ENCODE measurements at places on chromosomes 11 and 22.

GRCh38 chr22:41022470-41023298, 69.7 kb upstream of the EP300 start:
- DNase-seq: peak; percentile 82

DNA sequence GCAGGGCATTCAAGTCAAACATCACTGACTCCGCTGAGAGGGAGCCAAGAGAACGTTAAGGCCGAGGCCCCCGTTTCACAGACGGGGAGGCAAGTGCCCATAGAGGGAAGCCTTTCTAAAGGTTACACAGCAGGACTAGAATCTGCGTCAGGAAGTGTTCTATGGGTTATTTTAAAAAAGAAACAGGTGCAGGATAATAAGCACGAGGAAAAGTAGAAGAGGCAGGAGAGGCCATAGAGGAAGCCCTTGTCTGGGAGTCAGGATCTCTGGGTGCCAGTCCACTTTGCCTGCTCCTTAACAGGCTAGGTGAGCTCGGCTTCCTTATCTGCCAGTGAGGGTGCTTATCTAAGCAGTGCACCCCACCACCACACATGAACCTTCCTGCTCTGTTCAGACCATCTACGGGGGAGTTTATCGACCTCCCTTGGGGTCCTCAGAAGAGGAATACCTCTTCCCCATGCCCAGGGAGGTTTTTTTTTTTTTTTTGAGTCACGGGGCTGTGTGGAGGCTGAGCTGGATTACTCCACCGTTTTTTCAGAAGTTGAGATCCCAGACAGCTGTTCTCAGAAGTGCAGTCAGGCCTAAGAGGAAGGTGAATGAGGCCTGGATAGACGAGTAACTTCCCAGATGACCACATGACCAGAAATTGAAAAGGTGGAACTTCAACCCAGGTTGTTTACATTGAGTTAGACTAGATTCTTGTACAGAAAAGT, 1.2 kb upstream of the FCHSD2 start:
- no peak for DNase-seq

GRCh38 chr11:72924568-72925190, 110.5 kb downstream of the ATG16L2 start:
- peak; percentile 50 for DNase-seq

DNA sequence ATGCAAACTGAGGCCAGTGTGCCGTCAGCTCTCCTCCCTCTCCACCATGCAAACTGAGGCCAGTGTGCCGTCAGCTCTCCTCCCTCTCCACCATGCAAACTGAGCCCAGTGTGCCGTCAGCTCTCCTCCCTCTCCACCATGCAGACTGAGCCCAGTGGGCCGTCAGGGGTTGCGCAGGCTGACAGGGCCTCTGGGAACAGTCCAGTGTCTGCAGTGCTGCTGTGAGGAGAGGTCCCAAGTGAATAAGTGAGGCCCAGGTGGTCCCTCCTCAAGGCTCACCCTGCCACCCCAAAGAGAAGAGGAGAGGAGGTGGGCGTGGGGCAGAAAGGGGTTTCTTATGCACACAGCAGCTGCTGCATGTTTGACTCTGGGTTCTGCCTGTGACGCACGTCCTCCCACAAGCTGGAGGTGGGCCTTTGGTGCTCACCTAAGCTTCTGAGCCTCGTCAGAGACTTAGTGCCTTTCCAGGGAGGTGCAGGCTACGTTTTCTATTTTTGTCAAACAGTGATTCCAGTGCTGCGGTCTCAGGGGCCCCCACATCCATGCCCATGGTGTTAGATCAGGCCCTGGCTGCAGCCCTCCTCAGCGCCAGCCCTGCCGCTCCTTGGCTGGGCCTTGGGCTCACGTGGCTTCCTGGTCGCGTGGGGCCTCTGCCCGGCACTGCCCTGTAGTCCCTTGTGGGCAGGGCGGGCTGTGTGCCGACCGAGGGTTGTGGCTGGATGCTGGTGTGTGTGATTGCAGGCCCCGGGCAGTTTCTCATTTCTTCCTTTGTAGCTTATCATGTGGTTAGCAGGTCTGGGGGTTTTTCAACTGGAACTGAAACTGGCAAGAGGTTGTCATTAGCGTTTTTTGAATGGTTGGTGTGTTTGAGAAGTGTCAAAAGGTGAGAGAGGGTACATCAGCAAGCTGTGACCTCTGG, 7.1 kb downstream of the TPCN2 start:
- DNase-seq: peak; percentile 39

DNA sequence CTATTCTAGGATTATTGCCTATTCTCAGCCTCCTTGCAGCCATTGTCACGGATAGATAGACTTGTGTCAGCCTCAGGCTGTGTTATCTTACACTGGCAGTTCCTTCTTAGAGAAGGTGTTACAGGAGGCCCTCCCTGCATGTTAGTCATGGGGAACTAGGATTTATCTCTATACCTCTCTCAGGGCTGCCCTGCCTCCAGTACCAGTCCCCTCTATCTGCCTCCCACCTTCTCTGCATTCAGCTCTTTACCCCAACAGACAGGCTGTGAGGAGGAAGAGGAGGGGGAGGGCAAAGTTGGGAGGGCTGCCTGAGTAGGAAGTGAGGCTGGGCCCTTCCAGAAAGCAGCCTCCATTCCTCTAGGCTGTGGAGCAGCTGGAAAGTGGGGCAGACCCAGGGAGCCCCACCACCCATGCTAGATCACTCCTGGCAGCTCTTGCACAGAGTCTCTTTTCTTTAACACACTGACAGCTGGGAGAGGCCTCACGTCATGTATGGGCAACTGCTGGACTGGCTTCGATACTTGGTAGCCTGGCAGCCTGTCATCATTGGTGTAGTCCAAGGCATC, 2.9 kb upstream of the IL18BP start:
- DNase-seq: no peak

GRCh38 chr22:29351042-29351441, 35.5 kb upstream of the RASL10A start:
- no peak for DNase-seq

- DNase-seq: no peak
These were observed 228.4 kb downstream of the FAT3 start for GRCh38 chr11:92453055-92453454.

DNA sequence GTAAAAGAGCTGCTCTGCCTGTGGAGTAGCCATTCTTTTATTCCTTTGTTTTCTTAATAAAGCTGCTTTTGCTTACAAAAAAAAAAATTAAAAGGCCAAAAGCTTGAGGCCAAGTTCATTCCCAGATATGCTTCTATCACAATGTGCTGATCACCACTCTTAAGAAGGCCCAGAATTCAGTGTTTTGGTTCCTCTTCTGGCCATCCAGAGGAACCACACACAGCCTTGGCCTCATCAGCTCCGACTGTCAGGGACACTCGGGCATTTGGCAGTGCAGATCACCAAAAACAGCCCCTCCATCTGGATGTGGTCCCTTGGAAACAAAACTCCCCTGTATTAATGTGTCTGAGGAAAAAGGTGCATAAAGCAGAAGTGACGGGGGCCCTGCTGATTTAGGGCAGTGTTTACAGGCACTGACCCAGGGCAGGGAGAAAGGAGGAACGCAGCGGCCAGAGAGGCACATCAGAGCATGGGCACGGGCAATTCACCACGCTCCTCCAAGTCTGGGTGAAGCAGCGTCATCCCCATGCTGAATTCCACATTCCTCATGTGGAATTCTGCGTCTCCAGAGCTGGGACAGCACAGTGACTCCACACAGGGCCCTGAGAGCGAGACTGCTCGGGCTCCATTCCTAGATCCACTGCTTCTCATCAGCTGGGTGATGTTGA, 17.7 kb downstream of the POLDIP3 start:
- no peak for DNase-seq

GRCh38 chr11:94751786-94752185, 16.4 kb upstream of the AMOTL1 start:
- DNase-seq: no peak

GRCh38 chr22:49141761-49142160, 685.9 kb downstream of the BRD1 start:
- DNase-seq: no peak

DNA sequence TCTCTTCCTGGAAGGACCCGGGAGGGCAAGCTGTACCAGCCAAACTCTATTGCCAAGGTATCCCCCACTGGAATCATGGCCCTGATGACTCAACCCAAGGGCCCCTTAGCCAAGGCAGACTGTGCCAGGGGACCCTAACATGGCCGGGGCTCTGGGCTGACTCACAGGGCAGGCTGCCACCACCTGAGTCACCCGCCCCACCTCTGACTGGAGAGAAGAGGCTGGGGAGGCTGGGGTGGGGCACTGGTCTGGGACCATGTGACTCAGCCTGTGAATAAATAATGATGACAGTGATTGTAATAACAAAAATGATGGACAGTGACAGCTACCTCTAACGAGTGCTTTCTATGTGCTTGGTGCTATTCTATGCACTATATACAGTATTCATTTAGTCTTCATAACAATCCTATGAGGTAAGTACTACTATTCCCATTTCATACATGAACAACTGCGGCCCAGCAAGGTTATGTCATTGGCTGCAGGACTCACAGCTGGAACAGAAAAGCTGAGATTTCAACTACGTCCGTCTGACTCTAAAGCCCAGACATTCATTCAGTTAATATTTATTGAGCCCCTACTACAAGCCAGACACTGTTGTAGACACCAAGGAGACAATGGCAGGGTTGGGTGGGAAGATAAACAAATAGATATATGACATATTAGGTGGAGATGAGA, 84.2 kb downstream of the FBXO7 start:
- no peak for DNase-seq

- peak; percentile 66 for DNase-seq
These were observed 16.1 kb downstream of the CPT1A start for GRCh38 chr11:68825571-68825970.

DNA sequence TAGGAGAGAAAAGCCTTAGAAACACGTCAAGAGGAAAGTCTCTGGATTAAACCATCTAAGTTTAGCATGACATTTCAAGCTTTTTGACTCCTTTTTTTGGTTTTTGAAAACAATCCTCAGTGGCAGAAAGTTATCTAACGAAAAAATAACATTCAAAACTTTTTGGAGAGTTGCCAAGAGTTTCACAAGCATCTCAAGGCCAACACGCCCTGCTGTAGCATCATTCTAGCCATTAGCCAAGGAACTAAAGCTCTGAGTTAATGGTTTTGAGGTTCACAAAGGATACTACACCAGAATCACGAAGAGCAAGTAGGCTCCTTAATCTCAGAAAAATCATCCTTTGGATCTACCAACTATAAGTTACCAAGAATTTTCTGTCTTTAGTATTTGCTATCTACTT, 94.8 kb downstream of the PICALM start:
- DNase-seq: no peak

DNA sequence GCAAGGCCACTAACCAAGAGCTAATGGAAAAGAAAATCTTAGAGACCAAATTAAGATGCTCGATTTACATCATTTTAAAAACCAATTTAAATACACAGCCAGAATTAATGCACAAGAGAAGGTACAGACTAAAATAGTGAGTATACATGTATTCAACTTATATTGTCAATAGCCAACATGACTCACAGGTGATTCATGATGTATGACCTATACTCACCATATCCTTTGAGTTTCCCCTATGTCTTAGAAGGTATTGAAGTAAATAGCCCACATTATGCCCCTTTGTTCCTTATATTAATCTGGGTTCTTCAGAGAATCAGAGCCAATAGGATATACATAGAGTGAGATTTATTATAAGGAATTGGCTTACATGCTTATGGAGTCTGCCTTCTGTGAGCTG, 97.5 kb upstream of the ANO3 start:
- DNase-seq: no peak

- DNase-seq: no peak
These were observed 18.8 kb downstream of the TRPM5 start for GRCh38 chr11:2425506-2425905.

GRCh38 chr22:41447435-41448188, 1.0 kb upstream of the TOB2 start:
- DNase-seq: peak; percentile 58

DNA sequence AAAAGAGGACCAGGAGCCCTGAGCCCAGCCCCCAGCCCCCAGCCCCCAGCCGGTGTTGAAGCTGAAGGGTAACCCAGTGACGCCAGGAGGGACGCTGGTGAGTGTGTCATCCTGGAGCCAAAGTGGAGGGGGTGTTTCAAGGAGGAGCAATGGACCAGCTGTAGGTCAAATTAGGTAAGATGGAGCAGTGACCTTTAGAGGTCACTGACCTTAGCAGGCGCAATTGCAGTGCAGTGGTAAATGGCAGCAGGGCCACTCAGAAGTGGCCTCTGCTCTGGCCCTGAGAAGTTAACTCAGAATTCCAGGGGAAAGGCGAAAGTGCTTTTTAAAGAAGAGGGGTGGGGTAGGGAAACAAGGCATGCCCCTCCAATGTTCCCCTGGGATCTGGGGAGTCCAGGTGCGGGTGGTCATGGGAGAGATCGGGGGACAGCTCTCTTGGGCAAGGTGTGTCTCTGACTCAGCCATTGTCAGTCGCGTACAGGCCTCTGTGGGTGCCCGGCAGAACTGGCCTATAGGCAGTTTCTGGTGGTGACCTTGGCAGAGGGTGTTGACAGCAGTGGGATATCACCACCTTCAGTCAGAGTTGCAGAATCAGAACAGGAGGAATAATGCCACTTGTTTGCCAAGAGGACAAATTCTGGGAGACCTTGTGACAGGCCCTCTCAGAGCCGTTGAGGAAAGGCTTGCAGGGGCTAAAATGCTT, 50.3 kb upstream of the TIMP3 start:
- DNase-seq: no peak

DNA sequence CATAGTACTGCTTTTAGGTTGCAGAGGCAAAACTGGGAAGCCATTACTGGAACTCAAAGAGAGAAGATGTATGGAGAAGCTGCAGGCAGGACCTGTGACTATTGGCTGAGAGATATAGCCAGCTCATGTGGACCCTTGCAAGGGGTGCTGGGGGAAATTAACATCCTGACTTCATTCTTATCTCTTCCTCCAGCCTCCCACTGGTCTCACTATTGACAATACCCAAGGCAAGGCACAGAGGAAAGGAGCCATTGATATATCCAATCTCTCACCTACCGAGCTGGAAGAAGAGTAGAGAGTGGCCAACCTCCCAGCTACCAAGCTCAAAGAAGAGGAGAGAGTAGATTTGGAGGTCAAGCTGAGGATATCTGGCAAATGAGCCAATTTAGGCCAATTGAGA, 36.8 kb upstream of the ZBED5 start:
- DNase-seq: no peak

- DNase-seq: no peak
These were observed 1628.6 kb upstream of the RAG2 start for GRCh38 chr11:38226684-38227083.

DNA sequence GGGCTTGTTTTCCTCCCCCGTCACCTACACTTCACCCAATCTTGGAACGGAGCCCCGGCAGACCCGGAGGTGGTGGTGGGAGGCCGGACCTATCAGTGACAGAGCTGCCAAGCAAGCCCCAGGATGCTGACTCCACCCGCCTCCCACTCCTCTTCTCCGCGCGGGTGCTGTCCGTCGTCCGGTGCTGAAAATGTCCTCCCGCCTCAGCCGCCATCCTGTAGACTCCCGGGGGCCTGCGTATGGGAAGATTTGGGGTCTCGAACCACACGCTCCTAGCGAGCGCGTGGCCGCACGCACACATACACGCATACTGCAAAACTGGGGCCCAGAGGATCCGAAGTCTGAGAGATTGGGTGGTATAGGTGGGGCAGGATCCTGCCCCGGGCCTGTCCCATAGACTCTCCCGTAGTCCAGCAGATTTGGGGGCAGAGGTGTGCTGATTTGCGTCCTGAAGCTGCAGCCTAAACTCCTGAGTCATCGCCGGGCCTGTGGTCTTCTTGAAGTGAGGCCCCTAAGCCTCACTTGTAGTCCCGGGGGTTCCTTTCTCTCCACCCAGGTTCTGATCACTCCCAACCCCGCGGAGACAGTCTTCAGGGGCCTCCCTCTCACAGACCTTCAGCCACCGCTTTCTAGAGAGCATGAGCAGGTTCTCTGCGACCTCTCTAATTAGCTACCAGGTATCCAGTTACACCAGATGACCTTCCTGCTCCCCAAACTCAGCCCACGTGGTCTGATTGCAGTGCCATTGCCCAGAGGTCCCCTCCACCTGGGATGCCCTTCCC, 796 bp upstream of the YIF1A start:
- DNase-seq: peak; percentile 81

GRCh38 chr22:22388090-22388489, 120.5 kb downstream of the ZNF280B start:
- no peak for DNase-seq

Data from CD4-positive, alpha-beta T cell treated with Interleukin-1 beta for 1 hour (primary cell).